ENCODE measurements at places on chromosomes 2 and 18. TPM values are rescaled to one million over a fixed set of nuclear protein-coding genes. Genes with fewer than 3 reads are reported as not detected.

DNA sequence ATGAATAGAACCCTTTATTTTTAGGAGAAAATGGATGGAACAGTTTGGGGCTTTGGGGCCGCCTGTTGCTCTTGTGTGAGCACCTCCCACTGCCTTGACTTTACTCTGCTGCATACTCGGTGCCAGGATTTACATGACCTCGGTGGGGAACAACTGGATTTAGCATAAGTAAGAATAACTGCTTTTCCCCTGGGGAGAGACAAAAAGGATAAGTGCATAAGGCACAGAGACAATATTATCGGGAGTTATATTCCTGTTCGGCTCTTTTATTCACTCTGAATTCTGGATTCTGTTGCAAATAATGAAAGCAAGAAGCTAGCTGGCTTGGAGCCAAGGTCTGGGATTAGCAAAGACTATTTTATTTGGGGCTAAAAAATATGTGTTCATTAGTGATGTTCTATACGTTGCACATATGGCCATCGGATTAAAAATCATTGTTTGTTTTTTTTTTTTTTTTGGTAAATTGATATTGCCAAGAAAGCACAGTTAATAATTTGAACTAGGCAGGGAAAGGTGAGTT, 69.8 kb downstream of the CYBRD1 start:
- no peak for DNase-seq

GRCh38 chr2:105718846-105719481, 25.7 kb upstream of the NCK2 start:
- no peak for DNase-seq

- no peak for DNase-seq
These were observed 165.7 kb downstream of the TWIST2 start for GRCh38 chr2:239013678-239013976.

- DNase-seq, result no peak
These were observed 12.4 kb upstream of the VAPA start for GRCh38 chr18:9901377-9901776.

The SATB2 gene
- 20.8 TPM for total RNA-seq

- no peak for DNase-seq
These were observed 1599.2 kb upstream of the TMEFF2 start for GRCh38 chr2:193793914-193794313.

- DNase-seq, result no peak
These were observed 382.7 kb upstream of the KLHL29 start for GRCh38 chr2:23002234-23002633.

The KCNF1 gene
- 7.7 TPM for total RNA-seq

DNA sequence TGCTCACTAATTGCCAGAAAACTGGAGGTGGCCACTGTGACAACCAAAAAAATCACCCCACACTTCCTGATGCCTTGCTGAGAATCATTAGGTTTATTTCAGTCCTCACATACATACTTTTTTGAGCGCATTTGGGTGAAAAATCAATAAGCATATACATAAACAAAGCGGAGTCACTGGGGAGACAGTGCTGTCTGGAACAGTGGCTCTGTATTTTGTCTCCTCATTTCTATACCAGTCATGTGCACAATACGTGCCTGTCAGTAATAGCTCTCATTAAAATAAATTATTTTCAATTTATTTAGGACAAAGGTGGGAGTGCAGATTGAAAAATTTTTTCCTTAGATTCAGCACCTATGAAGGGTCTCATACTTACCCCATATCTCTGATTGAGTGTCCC, 48.2 kb downstream of the CXCR4 start:
- DNase-seq, result no peak

GRCh38 chr2:174675615-174676014, 78.0 kb upstream of the WIPF1 start:
- DNase-seq, result no peak

GRCh38 chr2:153020201-153020600, 301.8 kb downstream of the ARL6IP6 start:
- DNase-seq, result no peak

The IL1B gene
- not detected for total RNA-seq

The CCDC102B gene
- 8.1 TPM for total RNA-seq

- no peak for DNase-seq
These were observed 112.2 kb upstream of the TACR1 start for GRCh38 chr2:75311521-75311920.

The EFR3B gene
- 22.9 TPM for total RNA-seq

DNA sequence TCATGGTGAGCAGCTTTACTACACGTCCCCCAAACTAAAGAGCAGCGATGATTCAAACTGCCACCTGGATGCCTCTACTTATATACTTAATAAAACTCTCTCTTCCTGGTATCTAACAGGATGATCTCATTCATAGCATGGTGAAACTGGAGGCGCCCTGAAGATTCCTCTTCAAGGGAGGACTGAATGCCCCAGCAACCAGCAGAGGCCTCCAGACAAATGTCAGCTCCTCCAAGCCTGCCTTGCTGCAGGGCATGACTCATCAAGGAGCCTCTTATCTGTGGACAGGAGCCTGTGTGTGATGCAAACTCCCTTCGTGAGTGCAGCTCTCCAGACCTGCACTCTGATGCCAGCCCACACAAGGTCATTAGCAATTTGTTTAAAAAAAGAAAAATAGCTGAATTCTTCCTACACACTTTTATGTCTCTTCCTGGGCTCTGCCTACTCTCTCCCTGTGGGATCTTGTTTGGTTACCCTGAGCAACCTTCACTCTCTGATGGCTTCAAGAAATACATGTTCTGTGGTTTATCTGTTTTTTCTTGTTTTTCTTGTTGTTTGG, 30.2 kb downstream of the LONRF2 start:
- DNase-seq, result no peak

The AKAIN1 gene
- total RNA-seq, result 14.1 TPM

DNA sequence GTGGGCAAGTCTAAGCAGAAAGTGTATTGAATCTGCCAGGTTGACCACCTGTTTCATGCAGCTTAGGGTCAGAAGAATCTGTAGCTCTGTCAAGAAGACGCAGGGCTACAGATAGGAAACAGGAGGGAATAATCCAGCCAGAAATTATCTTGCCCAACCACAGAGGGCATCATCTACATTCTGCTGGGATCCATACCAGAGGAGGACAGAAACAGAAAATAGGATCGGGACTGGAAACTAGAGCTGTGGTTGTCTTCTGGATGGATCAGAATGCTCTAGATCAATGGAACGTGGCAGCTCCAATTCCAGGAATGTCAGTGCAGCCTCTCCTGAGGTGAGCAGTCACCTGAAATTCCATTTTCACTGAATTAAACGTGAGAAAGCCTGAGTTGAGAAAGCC, 3.6 kb downstream of the SPATA3 start:
- DNase-seq, result no peak

The TMEM247 gene
- total RNA-seq, result not detected

DNA sequence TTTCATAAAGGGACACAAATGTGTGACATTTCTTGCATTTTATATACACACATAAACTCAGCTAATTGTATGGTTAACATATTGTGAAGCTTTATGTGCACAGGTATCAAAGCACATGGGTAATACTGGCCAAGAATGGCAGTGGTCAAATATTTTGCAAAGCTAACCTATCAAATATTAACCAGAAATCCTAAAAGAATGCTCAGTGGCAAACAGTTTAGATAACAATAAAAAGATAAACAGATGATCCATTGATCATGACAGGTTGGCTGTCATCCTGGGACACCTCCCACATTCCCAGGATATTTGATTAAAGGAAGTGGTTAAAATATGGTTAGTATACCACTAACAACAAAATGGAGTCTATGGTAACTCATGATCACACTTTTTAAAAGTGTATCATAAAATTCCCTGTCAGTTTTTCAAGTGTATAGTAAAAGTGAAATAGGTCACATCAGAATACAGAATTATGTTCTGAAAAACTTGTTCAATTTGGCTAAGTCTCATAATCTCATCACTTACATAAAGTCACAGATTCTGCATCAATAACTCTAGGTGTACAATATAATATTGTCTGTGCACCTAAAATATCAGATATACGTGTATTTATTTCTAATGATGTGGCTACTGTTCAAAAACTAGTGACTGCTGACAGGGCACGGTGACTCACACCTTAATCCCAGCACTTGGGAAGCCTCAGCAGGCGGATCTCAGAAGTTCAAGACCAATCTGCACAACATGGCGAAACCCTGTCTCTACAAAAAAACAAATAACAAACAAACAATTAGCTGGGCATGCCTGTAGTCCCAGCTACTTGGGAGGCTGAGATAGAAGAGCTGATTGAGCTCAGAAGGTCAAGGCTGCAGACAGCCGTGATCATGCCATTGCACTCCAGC, 48.9 kb downstream of the CDH2 start:
- no peak for DNase-seq

The PRKAG3 gene
- not detected for total RNA-seq

The FAM237A gene
- total RNA-seq, result not detected

DNA sequence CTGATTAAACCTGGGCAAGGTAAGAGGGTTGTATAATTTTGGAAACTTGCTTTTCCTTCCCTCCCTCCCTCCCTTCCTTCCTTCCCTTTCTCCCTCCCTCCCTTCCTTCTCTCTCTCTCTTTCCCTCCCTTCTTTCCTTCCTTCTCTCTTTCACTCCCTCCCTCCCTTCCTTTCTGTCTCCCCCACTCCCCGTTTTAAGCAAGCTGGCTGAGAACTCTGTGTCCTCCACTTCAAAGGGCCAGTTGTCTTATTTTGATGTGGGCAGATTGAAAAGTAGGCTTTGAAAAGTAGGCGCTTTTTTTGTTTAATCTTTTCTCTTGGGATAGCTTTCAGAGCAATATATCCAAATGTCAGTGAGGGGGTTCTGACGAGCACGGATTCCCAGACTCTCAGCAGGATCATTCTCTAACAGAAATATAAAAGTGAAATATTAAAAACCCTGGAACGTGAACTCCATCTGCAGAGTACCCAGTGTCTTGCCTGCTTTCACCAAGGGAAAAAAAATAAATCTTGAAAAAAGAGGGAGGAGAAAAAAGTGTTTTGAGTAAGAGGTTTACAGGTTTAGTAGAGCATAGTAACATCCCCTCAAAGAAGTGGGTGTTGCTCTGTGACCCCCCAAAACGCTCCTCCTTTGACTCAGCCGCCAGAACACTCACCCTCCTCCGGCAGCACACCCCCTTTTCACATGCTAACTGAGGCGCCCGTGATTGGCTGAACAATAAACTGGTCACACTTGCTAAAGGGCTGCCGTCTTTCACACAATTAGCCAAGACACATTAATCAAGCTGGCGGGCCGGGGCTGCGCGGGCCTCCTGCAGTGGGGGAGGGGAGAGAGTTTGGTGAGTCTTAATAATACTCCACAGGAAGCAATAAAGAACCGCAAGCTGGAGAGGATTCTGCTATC, 52.2 kb downstream of the CDK15 start:
- DNase-seq, result peak; percentile 42

The BOLL gene
- total RNA-seq, result not detected

The ZNF638 gene
- 211 TPM for total RNA-seq

The TDRD15 gene
- not detected for total RNA-seq

- no peak for DNase-seq
These were observed 58.8 kb downstream of the CENPO start for GRCh38 chr2:24852026-24852425.

- DNase-seq, result no peak
These were observed 8.4 kb downstream of the PNKD start for GRCh38 chr2:218278531-218279360.

DNA sequence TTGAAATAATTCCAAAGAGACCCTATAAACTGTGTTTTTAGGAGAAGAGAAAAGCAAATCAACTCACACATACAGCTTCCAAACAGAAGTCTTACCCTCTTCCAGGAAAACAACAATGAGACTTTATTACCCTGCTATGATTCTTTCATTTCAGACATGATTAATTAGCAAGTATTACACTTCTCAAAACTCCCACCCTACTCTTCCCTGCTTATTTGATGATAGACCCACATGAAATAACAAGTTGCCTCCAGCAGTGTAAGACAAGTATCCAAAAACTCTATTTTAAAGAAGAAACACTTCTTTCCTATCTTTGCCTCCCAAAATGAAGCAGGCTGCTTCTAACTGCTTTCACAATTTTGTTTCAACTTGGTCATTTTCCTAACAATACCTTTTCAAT, 4.1 kb downstream of the FIGN start:
- no peak for DNase-seq

The MAL gene
- total RNA-seq, result 9.0 TPM

- DNase-seq, result no peak
These were observed 210.8 kb upstream of the ZEB2 start for GRCh38 chr2:144730711-144731110.

The MYOM1 gene
- total RNA-seq, result 1.3 TPM

DNA sequence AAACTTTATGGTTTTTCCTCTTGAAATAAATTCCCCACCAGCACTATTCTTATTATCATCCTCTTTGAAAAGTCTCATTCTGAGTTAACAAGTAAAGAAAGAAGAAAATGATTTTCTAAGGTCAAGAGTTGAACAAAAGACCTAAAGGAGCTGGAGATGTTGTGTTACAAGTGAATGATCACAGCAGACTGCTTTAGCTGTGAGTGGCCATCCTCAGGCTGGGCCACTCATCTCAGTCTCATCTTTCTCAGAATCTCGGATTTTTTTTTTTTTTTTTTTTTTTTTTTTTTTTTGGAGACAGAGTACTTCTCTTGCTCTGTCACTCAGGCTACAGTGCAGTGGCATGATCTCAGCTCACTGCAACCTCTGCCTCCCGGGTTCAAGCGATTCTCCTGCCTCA, 133.3 kb downstream of the CDH2 start:
- no peak for DNase-seq

GRCh38 chr2:70089220-70089982, 2.1 kb downstream of the PCBP1 start:
- DNase-seq, result peak; percentile 62

The APLF gene
- total RNA-seq, result 4.4 TPM

DNA sequence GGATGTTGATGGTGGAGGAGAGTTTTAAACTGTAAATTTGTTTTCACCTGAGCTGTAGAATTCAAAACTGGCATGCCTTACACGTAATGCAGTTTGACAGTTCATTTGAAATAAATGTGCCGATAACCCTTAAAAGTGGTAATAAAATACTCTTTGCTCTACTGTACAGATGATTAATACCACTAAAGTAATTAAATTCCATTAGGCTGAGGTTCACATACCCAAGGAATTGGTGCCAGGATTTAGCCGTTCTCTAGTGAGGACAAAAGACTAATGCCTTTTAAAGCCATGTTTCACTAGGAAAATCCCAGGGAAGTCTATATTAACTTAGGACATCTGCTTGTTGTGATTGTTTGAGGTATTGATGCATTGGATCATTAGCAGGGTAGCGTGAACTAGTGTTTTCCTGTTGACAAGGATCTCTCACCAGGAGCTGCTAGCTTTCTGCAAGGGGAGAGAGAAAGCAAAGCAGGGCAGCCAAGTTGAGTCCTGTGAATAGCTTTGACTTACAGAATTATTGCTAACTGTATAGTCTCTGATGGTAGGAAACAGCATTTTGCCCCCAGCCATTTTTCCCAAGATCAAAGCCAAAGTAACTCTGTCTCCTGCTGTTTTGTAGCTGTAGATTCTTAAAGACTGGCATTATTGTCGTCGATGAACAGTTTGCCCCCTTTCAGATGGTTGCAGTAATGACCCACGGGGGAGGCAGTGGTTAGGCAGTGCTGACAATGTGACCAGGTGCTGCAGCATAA, 280.9 kb upstream of the FANCL start:
- no peak for DNase-seq

The REG3A gene
- total RNA-seq, result not detected

The SCYGR4 gene
- total RNA-seq, result not detected

The LINC00305 gene
- not detected for total RNA-seq

DNA sequence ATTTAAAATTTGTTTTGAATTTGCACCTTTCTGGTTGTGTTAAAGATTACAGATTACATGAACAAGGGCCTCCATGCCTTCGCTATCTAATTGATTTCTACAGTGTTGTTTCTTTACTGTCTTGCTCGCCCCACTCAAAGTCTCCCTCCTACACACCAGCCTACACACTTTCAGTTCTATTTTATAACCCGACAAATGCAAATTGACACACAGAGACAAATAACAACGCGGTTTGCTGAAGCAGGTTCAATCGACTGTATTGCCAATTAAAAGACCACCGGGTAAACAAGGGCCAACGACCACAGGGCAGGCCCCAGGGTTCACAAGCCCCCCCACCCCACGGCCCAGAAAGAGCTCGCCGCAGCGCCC, 869 bp downstream of the STARD7 start:
- no peak for DNase-seq

All from glutamatergic neuron (in vitro differentiated cells).